ENCODE measurements at places on chromosomes 3 and 15.

DNA sequence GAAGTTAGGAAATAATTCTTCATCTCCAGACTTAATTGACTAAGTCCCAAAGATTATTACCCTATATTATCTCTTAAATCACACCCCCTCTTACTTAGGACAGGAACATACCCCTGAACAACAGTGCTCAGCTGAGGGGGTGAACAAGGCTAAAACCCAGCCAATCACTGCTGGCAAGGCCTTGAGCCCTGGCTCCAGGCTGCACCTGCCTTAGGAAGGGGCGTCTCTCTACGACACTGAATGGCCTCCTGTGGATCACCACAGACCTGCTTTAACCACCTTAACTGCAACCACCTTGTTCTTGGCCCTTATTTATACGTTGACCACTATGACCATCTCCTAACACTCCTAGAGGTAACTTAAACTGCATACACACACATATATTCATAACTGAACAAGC is 267.4 kb upstream of the THBS1 start:
- DNase-seq: no peak

DNA sequence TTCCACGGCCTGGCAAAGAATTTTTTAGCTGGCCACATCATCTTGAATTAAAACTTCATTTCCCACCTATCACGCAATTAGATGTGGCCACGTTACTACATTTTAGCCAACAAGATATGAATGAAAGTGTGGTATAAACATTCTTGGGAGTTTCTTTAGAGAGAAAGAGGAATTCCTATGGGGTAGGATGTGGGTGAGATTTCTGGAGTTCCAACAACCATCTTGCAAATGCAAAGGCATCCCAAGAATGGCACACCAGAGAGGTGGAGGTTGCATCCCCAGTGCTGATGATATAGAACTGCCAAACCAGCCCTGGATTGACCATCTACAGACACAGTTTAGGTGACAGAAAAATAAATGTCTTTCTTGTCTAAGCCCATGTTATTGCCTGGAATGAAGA is 66.3 kb upstream of the AKAP13 start:
- no peak for DNase-seq

DNA sequence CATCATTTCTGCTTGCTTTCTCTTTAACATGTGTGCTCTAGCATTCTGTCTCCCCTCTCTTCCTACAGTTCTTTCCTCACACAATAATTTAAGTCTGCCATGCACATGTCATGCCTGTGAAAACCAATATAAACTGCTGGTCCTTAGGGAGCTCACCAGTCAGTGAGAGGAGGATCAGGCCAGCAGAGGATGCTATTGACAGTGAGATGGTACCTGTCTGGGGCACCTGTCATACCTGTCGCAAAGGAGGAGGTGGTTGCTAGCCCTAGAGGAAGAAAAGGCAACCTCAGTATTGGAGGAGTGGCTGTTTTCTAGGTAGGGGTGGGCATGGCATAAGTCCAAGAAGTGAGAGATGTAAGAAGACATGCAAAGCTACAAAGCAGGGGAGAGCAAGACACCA is 194.6 kb downstream of the GABRG3 start:
- no peak for DNase-seq

- DNase-seq: no peak
Measured at GRCh38 chr15:36603987-36604386, 24.6 kb downstream of the CDIN1 start.

- no peak for DNase-seq
Measured at GRCh38 chr15:75651810-75652543, 4.3 kb downstream of the SNX33 start.

- no peak for DNase-seq
Measured at GRCh38 chr15:23687143-23687470, at the start of gene NDN. TSS of gene NDN (minus strand) at chr15:23687305. CDS start at chr15:23687217, 88 bp downstream.

DNA sequence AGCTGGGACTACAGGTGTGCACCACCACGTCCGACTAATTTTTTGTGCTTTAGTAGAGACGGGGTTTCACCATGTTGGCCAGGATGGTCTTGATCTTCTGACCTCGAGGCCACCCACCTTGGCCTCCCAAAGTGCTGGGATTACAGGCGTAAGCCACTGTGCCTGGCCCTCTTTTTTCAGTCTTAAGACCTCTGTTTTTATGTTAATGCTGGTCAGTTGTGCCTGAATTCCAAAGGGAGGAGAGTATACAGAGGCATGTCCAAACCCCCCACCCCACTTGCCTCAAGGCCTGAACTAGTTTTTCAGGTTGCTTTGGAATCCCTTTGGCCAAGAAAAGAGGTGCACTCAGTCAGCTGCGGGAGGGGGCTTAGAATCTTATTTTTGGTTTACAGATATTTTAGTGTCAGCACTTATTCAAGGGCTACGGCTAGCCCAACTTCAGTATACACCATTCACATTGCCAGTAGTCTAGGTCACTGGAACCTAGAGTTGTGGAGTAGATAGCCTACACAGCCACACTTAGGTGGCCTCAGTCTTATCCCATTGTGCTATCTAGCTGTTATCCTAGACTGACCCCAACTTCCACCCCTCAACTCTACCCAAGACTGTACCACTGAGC is 128.0 kb upstream of the TPM1 start:
- no peak for DNase-seq

DNA sequence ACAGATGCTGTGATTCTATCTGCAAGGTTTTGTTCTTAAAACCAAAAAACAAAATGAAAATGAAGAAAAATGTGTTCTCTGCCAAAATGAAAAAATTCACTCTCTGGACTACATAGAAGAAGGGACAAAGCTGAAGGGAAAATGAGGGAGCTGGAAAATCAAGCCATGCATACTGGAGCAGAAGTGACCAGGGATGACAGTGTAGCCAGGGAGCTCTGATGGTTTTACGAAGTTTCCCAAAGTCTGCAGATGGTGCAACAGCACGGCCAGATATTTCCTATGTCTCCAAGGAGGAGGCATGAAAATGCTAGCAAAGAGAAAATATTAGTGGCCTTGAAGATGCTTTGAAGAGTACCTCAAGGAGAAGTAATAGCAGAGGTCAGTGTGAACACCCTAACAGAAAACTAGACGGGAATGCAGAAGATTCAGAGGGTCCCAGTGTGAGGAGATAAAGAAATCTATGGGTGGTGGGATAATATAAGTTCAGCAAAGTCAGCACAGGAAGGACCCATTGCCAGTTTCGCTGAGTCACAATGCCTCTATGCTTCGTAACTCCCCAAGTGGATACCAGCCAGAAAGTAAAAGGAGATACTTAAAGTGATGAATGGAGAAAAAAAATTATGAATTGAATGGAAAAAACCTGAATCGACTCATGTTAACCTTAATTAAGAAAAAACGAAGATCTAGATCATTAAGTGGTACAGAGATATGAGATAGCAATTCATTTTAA is 39.0 kb upstream of the POMGNT2 start:
- DNase-seq: no peak
